Cortex of kidney (tissue), 1 donor: ENCODE measurements at places on chromosomes 3 and 15.

DNA sequence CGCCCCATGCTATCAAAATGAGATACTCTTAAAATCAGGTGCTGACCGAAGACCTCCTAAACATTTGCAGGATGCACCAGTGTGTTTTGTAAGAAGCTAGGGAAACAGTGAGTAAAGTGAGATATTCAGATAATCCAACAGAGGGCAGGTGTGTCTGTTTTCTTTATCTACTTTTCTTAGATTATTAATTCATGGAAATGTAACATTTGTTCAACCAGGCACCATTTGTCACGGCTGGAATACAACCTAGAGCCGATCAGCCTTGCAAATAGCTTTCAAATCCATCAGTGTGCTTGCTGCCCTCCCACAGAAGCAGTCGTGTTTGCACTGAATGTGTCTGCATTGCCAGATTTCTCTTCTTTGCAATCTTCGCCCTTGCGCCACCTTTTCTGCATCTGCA is 201.9 kb upstream of the CHRM5 start:
- DNase-seq: no peak

- DNase-seq: no peak
Measured at GRCh38 chr15:89496155-89497098, at the start of gene RHCG. RHCG (minus strand) TSS chr15:89496583; CDS start chr15:89496544, 39 bp downstream.

DNA sequence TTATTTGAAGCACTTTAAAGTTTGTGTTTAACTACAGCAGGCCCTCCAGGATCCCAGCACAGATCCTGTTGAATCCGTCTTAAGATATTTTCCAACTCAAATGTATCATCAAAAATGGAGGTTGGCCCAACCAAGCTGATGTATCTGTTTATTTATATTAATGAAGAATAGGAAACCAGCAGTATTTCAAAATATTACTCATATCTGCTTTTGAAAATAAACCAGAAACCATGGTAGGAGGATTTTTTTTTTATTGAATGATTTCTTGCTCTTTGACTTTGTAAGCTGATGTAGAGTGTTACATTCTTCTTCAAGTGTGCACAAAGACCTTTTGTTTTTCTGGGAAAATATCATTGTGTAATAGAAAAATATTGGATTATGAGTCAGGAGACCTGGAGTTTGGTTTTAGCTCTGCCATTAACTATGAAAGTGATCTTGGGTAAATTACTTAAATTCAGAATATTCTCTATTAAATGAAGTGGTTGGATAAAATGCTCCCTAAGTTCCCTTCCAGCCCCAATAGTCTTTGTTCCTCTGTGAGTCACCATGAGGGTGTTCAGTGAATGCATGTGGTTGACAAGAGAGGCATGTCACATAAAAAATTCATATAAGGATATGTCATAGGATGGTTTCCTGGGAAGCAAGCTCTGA is 221.3 kb upstream of the GAP43 start:
- no peak for DNase-seq

- DNase-seq: no peak
Measured at GRCh38 chr3:47573190-47574172, 5.2 kb downstream of the CSPG5 start.

DNA sequence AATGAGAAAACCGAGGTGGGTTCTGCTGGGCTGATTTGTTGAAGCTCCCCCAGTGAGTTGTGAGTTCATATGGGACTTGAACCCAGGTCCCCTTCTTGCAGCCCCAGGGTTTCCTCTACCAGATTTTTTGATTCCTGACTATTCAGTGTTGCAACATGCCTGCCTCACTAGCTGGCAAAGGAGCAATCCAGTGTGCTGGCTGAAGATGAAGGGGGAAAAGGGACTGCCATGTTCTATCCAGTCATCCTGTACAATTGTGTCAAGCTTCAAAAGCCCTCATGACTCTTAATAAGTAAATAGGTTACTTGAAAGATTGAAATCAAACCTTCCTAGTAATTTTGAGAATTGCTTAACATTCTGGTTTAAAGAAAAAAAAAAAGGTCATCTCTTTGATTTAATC is 211.5 kb upstream of the TP63 start:
- no peak for DNase-seq

GRCh38 chr3:125662675-125663074 is 67.4 kb upstream of the OSBPL11 start:
- DNase-seq: no peak

DNA sequence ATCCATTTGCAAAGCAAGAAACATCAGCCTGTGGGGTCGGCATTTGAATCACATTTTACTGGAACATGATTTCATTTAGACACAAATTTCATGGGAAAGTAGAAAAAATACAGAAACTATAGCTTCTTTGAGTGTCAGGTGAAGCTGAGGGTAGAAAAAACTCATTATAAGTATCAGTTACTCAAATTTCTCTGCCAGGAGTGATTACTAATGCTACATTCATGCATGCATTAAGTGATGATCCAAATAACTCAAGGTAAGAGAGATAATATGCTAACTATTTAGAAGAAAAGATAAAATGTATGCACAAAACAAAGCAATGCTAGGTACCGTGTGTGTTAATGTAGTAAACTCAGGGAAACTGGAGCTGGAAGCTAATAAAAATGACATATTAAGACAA is 406.0 kb downstream of the GAP43 start:
- DNase-seq: no peak

DNA sequence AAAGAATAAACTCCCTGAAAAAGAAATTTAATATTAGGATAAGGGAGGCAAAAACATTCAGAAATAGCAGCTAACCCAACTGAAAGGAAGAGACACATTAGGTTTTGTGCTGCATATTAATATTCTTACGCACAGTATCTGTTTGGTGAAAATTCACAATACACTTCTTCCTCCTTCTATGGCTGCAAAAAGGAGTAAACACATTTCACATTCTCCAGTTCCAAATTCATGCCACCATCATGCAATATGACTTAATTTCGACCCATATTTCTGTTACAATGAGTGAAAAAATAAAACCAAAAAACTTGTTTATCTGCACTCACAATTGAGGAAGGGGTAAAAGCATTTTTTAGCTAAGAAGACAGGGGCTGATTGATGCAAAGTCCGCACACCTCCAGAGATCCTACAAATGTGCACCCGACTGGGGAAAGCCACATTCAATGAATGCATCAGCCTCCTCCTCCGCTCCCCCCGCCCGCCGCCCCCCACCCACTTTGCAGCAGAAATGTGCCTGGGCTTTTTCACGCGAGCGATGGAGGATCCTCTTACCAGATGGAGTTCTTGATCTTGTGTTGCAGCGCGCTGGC is 1.0 kb downstream of the RFX7 start:
- no peak for DNase-seq

DNA sequence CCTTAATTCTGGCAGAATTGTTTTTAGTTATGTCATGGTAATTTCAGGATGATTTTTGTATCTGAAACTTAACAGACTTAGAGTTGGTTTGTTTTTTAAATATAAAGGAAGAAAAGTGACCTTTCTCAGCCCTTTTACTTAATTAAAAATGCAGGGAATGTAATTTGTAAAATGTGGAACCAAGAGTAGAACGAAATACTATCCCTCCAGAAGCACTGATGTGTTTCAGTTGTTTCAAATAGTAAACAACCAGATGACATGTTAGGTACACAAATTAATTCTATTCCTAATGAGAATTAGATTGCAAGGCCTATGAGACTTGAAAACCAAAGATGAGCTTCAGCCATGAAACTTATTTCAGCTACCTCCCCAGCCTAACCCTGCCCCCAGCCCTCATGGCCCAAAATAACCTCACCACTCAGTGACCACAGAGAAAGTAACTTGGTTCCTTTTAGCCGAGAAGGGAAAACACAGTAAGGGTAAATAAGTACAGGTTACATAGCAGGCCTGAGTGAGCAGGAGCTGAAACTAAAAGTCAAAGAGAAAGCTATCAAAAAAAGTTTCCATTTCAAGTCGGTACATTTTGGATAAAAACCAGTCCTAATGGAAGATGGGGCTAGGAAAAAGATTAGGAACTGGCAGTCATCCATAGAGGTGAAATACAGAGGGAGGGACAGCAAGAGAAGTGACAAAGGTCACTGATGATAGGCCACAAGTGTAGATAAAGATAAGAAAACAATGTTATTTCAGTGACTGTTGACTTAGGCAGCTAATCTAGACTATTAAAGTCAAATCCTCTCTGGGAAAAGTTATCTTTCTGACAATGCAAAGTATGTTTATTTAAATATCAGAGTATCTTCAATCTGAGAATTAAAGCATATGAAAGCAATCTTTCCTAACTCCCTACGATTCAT is 23.2 kb downstream of the SENP8 start:
- no peak for DNase-seq

- no peak for DNase-seq
Measured at GRCh38 chr3:157578181-157578580, 75.0 kb upstream of the VEPH1 start.

DNA sequence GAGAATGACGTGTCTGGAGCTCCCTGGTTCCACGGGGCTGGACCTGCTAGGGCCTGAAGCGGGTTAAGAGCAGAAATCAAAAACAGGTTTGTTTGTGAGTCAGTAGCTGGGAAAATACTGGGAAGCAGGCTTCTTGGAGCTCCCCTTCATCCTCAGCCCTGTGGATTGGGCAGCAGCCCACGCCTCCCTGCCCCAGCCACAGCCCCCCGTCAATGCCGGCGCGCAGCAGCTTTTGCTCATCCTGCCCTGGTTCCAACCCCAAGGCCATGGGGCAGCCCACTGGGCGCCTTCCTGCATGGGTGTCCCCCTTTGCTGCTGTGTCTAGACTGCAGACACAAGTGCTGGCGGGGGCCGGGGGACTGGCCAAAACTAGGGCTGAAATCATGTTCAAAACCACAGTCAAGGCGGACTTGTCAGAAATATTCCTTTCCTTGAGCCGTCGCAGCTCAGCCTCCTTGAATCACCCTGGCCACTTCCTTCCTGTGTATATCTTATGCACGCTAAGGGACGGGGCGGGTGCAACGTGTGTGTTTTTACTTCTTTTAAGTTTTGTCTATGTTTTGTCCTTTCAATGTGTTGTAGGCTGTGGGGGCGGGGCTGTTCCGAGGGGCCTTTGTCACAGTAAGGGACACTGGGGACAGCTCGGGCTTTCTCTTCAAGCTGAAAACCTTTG is 108.1 kb downstream of the KLF13 start:
- no peak for DNase-seq

- DNase-seq: no peak
Measured at GRCh38 chr15:34049112-34049511, 10.1 kb upstream of the AVEN start.

- DNase-seq: no peak
Measured at GRCh38 chr3:55330756-55331155, 156.3 kb downstream of the WNT5A start.

DNA sequence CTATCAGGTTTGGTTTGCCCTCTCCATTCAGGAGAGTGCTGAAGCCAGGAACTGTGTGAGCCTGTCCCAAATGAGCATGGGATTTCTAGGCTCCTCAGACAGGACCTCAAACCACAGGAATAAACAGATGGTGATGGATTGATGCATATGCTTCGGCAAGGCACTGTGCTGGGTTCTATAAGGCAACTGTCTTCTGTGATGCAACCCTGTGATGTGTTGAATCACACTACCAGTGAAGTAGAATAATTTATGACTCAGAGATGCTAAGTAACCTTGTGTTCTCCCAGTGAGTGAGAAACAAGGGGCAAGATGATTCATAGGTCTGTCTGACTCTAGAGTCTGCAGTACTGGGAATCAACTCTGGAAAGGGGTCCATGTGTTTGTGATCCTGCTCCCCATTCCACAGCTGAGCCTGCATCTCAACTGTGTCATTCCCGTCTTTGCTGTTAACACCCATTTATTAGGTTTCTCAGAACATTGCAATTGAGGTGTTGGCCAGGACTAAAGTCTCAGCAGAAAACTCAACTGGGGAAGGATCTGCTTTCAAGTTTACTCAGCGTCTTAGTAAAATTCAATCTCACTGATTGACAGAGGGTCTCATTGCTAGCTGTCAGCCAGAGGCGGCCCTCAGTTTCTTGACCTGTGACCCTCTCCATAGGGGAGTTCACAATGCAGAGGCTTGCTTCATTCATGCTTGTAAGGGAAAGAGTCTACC is 510.1 kb upstream of the CFAP20DC start:
- no peak for DNase-seq

- no peak for DNase-seq
Measured at GRCh38 chr3:100226712-100227429, 33.9 kb upstream of the TBC1D23 start.

- DNase-seq: no peak
Measured at GRCh38 chr3:134462331-134462941, 23.3 kb downstream of the ANAPC13 start.

- DNase-seq: no peak
Measured at GRCh38 chr3:132399054-132399929, 18.0 kb upstream of the DNAJC13 start.

DNA sequence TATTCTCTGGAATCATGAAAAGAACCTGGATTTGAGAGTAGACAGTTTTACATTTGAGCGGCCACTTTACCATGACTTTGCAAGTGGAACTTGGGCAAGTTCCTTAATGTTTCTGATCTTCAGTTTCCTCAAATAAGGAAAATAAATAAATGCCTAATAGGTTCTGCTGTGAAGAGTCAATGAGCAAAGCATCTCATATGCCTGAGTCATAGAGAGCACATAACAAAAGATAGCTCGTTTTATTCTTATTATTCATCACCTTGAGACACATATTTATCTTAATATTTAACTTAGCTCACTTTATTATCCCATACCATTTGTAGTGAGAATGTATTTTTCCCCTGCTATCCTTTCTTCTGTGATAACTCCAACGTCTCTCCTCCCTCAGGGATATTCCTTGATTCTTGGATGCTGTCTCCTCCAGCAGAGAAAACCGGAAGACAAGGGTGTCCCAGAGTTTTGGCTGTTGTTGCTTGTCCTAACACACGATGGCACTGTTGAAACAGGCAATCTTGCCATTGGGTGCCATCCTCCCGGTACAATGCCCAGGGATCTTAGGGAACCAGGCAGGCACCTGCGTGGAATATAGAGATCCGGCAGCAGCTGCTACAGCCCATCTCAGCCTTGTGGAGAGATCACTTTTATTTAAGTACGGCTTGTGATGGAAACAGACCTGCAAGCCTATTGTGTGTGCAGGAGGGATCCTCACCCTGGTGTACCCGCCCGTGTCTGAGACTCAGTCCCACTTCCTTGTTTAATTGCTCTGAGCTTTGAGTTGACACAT is 33.3 kb upstream of the VPS33B start:
- DNase-seq: no peak

- no peak for DNase-seq
Measured at GRCh38 chr3:189845069-189845468, 213.9 kb downstream of the TP63 start.

GRCh38 chr3:136186846-136187245 is 9.3 kb downstream of the MSL2 start:
- DNase-seq: no peak

DNA sequence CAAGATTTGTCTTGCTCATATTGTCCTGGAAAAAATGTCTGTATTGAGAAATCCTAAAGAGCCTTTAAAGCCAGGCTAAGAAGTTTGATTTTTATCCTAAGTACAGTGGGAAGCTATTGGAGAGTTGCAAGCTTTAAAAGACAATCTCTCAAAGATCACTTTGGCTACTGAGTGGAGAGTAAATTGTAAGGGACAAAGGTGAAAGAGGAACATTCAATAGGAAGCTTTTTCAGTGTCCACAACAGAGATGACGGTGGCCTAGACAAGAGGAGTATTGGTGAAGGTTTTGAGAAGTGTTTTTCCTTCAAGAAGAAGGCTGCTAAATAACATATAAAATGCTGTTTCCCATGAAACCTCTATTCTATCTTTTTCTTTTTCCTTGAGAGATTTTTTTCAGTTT is 249.5 kb upstream of the IL12A start:
- DNase-seq: no peak

GRCh38 chr15:69424001-69424400 is 9.9 kb downstream of the KIF23 start:
- DNase-seq: no peak

GRCh38 chr15:32029862-32030781 is at the start of gene CHRNA7:
CHRNA7 (plus strand) TSS chr15:32030515; CDS start chr15:32030595, 80 bp downstream.
- DNase-seq: no peak

- DNase-seq: no peak
Measured at GRCh38 chr15:74240897-74241614, 4.9 kb downstream of the CCDC33 start.
